ENCODE measurements at places on chromosomes 11 and 22. TPM values are rescaled to one million over a fixed set of nuclear protein-coding genes. Genes with fewer than 3 reads are reported as not detected.

DNA sequence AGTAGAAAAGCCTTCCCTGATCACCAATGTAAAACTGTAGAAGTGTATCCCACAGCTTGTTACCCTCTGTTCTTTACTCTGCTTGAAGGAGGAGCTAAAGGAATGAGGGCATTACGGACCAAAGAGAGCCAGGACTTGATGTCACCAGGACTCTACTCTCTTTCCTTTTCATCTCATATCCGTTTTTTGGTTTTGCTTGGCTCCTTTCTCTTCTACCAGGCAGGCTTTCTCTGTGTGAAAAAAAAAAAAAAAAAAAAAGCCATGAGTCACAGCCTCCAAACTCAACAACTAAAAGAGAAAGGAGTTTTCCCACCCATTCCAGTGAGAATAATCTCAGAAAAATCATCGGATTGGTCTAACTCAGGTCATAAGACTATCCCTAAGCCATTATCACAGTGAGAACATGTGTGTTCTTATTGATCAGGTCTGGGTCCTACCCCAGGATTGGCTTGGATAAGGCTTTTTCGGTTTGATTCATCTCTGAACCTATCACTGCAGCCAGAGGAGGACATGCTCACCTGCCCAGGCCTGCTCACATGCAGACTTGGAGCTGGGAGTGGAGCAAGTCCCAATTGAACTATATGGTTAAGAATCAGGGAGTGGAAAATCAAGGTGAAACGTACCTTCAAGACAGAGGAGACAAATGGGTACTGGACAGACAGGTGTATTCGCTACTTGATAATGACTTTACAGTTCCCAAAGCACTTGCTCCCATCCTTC lies 19.4 kb upstream of the LRRC55 start:
- H3K36me3 ChIP-seq = no peaks in the 10 kb centered on the region
- H3K27me3 ChIP-seq = no peaks in the 10 kb centered on the region
- H3K27ac ChIP-seq = no peak overlapping the region
- no peaks in the 10 kb centered on the region for H3K4me1 ChIP-seq
- DNase-seq = no peak

- H3K27ac ChIP-seq = no peak overlapping the region
- H3K36me3 ChIP-seq = no peaks in the 10 kb centered on the region
- no peaks in the 10 kb centered on the region for H3K27me3 ChIP-seq
- H3K4me3 ChIP-seq = no peak overlapping the region
- H3K4me1 ChIP-seq = peaks cover 38% of the 10 kb centered on the region
Measured at GRCh38 chr22:20852076-20852475, 6.5 kb downstream of the PI4KA start.

DNA sequence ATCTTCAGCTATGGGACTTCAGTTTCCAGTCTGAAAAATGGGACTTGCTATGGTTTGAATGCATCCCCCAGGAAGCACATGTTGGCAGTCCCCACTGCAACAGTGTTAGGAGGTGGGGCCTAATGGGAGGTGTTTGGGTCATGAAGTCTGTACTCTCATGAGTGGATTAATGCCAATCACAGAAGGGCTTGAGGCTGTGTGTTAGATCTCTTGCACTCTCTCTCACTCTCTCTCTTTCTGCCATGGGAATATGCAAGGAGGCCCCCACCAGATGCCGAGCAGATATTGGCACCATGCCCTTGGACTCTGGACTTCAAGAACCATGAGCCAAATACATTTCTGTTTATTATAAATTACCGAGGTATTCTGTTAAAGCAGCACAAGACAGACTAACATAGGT lies 7.8 kb upstream of the AP1B1 start:
- H3K4me3 ChIP-seq = no peak overlapping the region
- H3K27ac ChIP-seq = no peak overlapping the region
- no peak for DNase-seq

- no peak overlapping the region for H3K4me3 ChIP-seq
- no peak for DNase-seq
- H3K4me1 ChIP-seq = no peaks in the 10 kb centered on the region
- H3K27me3 ChIP-seq = no peaks in the 10 kb centered on the region
- no peak overlapping the region for H3K27ac ChIP-seq
- no peaks in the 10 kb centered on the region for H3K36me3 ChIP-seq
Measured at GRCh38 chr11:31671681-31672080, 139.4 kb downstream of the PAX6 start.

GRCh38 chr11:65083834-65084597 lies at the start of the genes CDCA5 and ZFPL1:
Gene CDCA5 (minus strand): TSS chr11:65084040. CDS start chr11:65083978, 62 bp downstream.
Gene ZFPL1 (plus strand): TSS chr11:65084222. CDS start chr11:65084699, 477 bp downstream.
- peak; percentile 99 for DNase-seq
- peaks cover 22% of the 10 kb centered on the region for H3K4me1 ChIP-seq
- peak within 1 kb of the TSS; percentile 93 for H3K27ac ChIP-seq
- H3K4me3 ChIP-seq = peak within 1 kb of the TSS; percentile 64
- no peaks in the 10 kb centered on the region for H3K27me3 ChIP-seq

GRCh38 chr22:44373234-44373633 lies 60.5 kb upstream of the SHISAL1 start:
- no peaks in the 10 kb centered on the region for H3K36me3 ChIP-seq
- H3K4me1 ChIP-seq = no peaks in the 10 kb centered on the region
- no peak for DNase-seq
- H3K27ac ChIP-seq = no peak overlapping the region
- H3K4me3 ChIP-seq = no peak overlapping the region
- H3K27me3 ChIP-seq = no peaks in the 10 kb centered on the region

DNA sequence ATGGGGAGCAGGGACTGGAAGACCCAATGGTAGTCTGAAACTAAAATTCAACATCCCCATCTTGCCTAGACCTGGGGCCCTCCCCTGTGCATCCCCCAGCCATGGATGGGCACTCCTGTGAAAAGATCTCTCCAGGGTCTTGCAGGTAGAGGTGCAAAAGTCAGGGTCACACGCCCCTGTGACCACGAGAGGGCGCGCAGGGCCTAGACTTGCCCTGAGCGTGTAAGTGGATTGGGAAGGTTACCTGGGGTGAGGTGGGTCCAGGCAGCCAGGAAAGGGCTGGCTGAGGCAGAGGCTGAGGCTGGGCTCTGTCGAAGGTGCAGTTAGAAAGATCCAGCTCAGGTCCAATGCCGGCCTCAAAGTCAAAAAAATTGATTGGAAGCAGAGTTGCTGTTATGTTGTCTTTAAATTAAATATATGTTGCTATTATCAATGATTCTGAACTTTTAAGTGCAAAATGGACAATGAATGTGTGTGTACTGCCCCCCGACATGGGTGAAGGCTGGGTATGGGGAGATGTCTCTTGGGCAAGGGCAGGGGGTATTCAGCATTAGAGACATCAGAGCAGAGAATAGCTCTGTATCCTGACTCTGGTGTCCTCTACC lies 4.8 kb upstream of the POU2F3 start:
- H3K27me3 ChIP-seq = peaks cover 6% of the 10 kb centered on the region
- no peak overlapping the region for H3K4me3 ChIP-seq
- no peak for DNase-seq
- H3K4me1 ChIP-seq = peaks cover 6% of the 10 kb centered on the region

DNA sequence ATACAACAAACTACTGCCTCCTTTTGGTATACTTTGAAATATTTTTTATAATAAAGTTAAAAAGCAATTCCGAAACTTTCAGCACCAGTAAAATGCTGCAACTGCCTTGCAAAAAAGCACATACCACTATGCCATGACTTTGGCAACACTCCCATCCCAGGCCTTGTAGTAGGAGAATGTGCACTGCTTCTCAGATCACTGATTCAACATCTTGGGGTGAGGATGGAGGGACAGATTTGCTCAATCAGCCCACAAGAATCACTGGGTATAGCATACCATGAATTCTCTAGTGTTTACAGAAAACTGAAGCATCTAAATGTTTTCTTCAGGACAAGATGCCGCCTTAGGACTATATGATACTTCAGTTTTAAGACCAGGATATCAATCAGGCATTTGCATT lies 14.9 kb downstream of the EIF4ENIF1 start:
- H3K27ac ChIP-seq = no peak overlapping the region
- no peaks in the 10 kb centered on the region for H3K27me3 ChIP-seq
- no peak overlapping the region for H3K4me3 ChIP-seq
- no peak for DNase-seq
- no peaks in the 10 kb centered on the region for H3K36me3 ChIP-seq

Gene BBOX1
- total RNA-seq = not detected

Gene PATE2
- total RNA-seq = not detected

Gene PRAME
- total RNA-seq = not detected

Gene TRIM44
- 51.5 TPM for total RNA-seq

Gene OR8G1
- not detected for total RNA-seq

Gene GNAZ
- total RNA-seq = 72.3 TPM

Gene KIF18A
- 0.33 TPM for total RNA-seq

Gene CRYAB
- total RNA-seq = 365 TPM
